ENCODE measurements at places on chromosomes 11 and 22.

- DNase-seq, result no peak
Measured at GRCh38 chr22:35381424-35382009, 621 bp downstream of the HMOX1 start.

DNA sequence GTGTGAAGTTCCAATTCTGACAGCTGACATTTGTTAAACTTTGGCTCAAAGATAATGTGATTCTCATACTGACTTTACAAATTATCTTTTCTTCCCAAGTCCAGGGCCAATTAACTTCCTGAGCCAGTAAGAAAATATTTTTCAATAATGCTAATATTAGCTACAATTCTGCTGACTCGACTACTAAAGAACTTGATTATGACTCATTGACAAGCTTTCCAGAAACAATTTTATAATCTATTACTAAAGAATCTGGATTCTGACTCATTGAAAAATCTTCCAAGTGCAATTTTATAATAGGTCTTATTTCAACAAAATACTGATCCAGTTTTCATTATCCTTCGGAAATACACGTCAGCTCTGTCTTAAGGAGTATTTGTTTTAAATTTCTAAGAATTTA lies 12.9 kb upstream of the XKR3 start:
- DNase-seq, result no peak

DNA sequence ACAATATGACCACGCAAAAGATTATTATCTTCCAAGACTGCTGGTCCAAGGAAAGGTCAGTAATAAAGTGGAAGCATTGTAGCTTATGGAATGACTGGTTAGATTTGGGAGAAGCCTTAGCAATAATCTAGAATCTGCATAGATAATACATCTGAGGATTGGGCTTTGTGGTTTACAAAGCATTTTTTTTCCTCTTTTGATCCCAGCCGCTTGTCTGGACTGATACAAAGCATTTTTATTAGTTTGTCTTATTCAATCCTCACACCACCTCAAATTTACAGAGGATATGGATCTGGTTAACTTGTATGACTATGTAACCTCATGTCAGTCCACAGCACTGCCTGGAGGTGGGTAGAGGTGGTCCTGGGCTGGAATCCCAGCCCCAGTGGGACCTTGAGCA lies 990 bp upstream of the THRSP start:
- no peak for DNase-seq

- no peak for DNase-seq
Measured at GRCh38 chr11:70430671-70431574, 32.6 kb downstream of the CTTN start.

DNA sequence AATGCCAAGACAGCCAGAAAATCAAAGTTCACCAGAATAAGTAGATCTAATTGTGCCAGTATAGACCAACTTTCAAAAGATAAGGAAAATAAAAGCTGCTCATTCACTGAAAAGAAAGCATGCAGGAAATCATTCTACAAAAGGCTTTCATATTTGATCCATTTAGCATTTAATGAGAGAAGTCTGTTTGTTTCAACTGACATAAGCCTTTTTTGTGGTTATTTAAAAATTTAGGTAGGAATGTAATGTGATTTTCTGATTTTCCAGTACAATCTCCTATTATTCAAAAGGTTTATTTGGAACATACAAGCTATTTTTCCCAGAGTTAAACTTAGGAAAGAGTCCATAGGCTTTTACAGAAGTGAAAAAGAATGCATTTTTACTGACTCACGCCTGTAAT lies 92.7 kb downstream of the SBF2 start:
- DNase-seq, result no peak

DNA sequence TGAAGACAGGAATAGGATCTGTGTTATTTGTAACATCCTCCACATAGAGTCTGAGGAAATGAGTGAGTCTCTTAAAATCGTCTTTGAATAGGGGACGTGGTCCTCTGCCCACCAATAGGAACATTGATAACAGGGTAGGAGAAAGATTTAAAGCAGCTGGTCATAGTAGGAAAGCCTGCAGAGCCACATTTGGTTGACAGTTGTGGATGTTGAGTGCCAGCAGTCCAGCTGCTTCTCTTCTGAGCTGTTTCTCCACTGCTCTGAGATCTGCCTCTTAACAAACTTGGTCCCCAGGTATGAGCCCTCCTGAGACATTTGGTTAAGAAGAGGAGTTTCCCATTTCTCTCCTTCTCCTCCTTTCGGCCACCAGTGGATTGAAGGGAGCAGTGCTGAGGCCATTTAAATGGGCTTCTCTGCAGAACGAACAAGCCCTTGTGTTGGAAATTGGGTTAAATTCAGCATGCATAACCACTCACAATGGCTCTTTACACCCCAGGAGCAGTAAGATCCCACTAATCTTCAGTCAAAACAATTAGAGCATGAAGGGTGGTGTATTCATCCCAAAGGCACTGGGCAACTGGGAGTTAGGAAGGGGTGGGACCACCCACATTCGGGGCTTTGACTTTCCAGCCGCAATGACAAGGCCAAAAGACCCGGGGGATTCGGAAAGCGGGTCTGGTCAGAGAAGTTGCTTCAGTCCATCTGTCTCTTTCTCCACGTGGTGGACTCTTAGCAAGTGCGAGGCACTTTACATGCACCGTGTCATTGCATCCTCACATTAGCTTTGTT lies 32.3 kb downstream of the MIAT start:
- no peak for DNase-seq

- no peak for DNase-seq
Measured at GRCh38 chr11:18972336-18972735, 33.1 kb upstream of the MRGPRX1 start.

- no peak for DNase-seq
Measured at GRCh38 chr11:117300283-117300663, 9.1 kb downstream of the BACE1-AS start.
